ENCODE measurements at places on chromosomes 5 and 9. TPM values are rescaled to one million over a fixed set of nuclear protein-coding genes. Genes with fewer than 3 reads are reported as not detected.

The PPP3R2 gene
- total RNA-seq: not detected

The ZNF883 gene
- 3.8 TPM for total RNA-seq

The LCN9 gene
- not detected for total RNA-seq

The IL17B gene
- 0.47 TPM for total RNA-seq

The GTF3C5 gene
- 51.3 TPM for total RNA-seq

- no peaks in the 10 kb centered on the region for H3K36me3 ChIP-seq
- no peak overlapping the region for H3K27ac ChIP-seq
- DNase-seq: no peak
- peaks cover 15% of the 10 kb centered on the region for H3K4me1 ChIP-seq
- no peaks in the 10 kb centered on the region for H3K27me3 ChIP-seq
Measured at GRCh38 chr5:139709582-139710318, 61.6 kb downstream of the CXXC5 start.

GRCh38 chr5:122661496-122662180, 113.2 kb upstream of the SNX2 start:
- peaks cover 1% of the 10 kb centered on the region for H3K4me1 ChIP-seq
- DNase-seq: peak; percentile 35
- H3K4me3 ChIP-seq: no peak overlapping the region
- no peaks in the 10 kb centered on the region for H3K36me3 ChIP-seq
- H3K27ac ChIP-seq: no peak overlapping the region
- no peaks in the 10 kb centered on the region for H3K27me3 ChIP-seq

DNA sequence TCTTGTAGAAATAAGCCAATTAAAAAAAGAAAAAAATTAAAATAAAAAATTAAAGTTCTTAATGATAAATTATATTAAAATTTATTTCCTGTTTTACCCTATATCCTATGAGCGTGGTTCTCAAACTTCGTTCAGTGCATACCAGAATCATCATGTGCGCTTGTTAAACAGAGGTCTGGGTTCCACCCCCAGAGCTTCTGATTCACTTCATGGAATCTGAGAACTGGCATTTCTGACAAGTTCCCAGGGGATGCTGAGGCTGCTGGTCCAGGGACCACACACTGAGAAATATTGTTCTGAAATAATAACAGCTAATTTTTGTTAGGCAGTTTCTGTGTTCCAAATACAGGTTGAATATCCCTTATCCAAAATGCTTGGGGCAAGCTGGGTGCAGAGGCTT, 79.3 kb downstream of the TMC1 start:
- H3K27ac ChIP-seq: no peak overlapping the region
- H3K4me3 ChIP-seq: no peak overlapping the region
- H3K36me3 ChIP-seq: no peaks in the 10 kb centered on the region
- DNase-seq: no peak

DNA sequence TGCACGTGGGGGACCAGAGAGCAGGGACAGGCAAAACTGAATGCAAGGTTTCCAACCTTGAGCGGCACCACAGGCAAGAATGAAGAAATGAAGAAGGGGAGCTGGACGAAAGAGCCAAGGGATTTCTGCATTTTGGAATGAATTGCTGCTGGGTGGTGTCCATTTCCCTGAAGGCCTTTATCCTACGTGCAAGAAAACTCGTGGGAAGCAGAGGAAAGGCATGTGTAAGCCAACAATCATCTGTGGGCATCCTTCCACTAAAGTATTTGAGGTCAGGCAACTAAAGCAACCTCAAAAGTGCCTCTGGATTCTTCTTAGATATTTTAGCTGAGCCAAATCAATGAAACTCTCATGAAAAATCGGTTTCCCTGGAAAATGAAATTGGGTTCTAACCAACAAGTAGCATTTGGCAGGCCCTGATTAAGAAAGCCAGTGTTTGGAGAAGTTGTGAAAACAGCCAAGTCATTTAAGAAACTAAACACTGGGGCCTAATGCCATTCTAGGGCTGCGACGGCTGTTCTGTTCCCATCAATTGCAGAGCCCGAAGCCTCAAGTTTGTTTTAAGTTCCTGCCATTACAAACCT, 4.7 kb upstream of the TGFBI start:
- DNase-seq: no peak
- no peak overlapping the region for H3K27ac ChIP-seq
- no peaks in the 10 kb centered on the region for H3K27me3 ChIP-seq
- H3K4me3 ChIP-seq: no peak overlapping the region
- H3K36me3 ChIP-seq: no peaks in the 10 kb centered on the region

DNA sequence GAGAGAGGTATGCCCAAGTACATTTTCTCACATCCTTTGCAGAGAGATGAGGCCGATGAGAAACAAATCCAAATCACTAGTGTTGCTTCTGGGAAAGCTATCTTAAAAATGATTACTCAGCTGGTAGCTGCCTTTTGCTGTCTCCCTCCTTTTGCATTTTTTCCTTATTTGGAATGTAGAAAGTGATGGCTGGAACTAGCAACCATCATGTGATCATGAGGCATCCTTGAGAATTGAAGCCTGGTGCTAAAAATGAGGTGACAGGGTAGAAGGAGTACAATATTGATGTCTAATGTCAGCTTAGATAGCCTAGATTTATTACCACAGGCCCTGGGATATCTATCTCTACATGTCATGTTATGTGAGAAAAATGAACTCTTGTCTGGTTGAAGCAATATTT, 109.3 kb upstream of the TAF11L2 start:
- H3K4me1 ChIP-seq: no peaks in the 10 kb centered on the region
- DNase-seq: no peak
- no peak overlapping the region for H3K27ac ChIP-seq
- no peaks in the 10 kb centered on the region for H3K36me3 ChIP-seq

DNA sequence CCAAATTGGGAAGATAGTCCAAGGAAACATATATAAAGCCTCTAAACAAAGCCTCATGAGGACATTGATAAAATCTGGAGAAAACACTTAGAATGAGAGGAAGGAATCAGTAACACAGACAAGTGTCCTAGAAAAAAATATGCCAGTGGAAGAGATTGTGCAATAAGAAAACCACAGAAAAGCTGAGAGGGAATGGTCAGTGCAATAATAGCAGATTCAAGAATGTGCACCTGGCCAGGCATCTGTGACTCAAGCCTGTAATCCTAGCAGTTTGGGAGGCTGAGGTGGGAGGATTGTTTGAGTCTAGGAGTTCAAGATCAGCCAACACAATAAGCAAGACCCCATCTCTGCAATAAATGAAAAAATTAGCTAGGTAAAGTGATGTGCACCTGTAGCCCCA, 691.2 kb upstream of the CDH6 start:
- H3K4me1 ChIP-seq: no peaks in the 10 kb centered on the region
- no peak overlapping the region for H3K27ac ChIP-seq
- DNase-seq: no peak
- H3K4me3 ChIP-seq: no peak overlapping the region
- H3K27me3 ChIP-seq: no peaks in the 10 kb centered on the region
- H3K36me3 ChIP-seq: no peaks in the 10 kb centered on the region

DNA sequence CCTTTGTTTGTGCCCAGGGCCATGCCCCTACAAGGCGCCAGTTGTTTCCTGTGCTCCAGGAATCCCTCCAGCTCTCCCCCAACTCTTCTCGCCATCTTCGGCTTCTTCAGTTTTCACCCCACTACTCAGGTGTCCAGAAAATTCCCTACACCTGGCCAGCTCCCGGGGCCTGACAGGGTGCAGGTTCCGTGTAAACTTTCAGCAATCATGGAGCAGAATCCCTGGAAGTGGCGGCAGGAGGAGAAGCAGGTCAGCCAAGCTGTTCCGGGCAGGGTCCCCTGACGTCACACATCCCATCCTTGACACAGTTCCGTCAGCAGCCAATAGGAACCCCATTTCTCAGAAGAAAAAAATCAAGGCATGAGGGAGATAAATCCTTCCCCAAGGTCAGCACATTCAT, 12.2 kb upstream of the ADGRD2 start:
- no peak overlapping the region for H3K4me3 ChIP-seq
- no peaks in the 10 kb centered on the region for H3K4me1 ChIP-seq
- no peak overlapping the region for H3K27ac ChIP-seq
- no peak for DNase-seq
- no peaks in the 10 kb centered on the region for H3K27me3 ChIP-seq

- H3K36me3 ChIP-seq: no peaks in the 10 kb centered on the region
- DNase-seq: no peak
- no peak overlapping the region for H3K27ac ChIP-seq
- H3K27me3 ChIP-seq: no peaks in the 10 kb centered on the region
- peaks cover 10% of the 10 kb centered on the region for H3K4me1 ChIP-seq
- H3K4me3 ChIP-seq: no peak overlapping the region
Measured at GRCh38 chr5:142320851-142321560, 3.8 kb downstream of the SPRY4 start.

DNA sequence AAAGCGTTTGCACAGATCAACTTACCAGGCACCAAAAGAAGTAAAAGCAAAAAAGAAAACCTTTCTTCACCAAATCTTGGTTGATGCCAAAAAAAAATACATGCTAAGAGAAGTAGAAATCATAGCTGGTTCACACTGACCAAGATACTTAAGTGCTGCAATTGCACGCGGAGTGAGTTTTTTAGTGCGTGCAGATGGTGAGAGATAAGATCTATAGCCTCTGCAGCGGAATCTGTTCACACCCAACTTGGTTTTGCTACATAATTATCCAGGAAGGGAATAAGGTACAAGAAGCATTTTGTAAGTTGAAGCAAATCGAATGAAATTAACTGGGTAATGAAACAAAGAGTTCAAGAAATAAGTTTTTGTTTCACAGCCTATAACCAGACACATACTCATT, 36.4 kb upstream of the CCDC152 start:
- no peaks in the 10 kb centered on the region for H3K4me1 ChIP-seq
- H3K27me3 ChIP-seq: no peaks in the 10 kb centered on the region
- H3K27ac ChIP-seq: no peak overlapping the region
- DNase-seq: no peak

DNA sequence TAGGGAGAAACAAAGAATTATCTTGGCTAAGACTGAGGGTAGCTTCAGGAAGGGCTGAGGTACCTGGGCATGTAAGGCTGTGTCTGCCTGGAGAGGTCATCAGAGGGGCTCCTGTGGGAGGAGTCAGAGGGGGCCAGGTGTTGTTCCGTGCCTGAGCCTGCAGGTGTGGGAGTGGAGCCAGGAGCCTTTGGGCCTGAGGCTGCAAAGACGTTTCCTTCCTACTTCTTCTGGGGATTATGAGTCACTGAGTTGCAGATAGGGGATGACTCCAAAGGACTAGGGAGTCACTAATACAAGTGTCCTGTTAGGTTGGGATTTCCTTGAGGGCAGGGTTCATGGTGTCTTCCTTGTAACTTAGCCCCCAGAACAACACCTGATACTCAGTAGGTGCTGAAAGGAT, 391.1 kb downstream of the ARHGEF28 start:
- peaks cover 2% of the 10 kb centered on the region for H3K4me1 ChIP-seq
- no peaks in the 10 kb centered on the region for H3K27me3 ChIP-seq
- H3K4me3 ChIP-seq: no peak overlapping the region
- no peak for DNase-seq

GRCh38 chr9:138117101-138117750, 239.6 kb downstream of the CACNA1B start:
- no peaks in the 10 kb centered on the region for H3K36me3 ChIP-seq
- H3K27me3 ChIP-seq: no peaks in the 10 kb centered on the region
- H3K4me1 ChIP-seq: no peaks in the 10 kb centered on the region
- H3K27ac ChIP-seq: no peak overlapping the region
- H3K4me3 ChIP-seq: no peak overlapping the region
- no peak for DNase-seq

GRCh38 chr9:15211815-15212495, 95.1 kb downstream of the TTC39B start:
- no peak overlapping the region for H3K4me3 ChIP-seq
- DNase-seq: no peak
- H3K27me3 ChIP-seq: no peaks in the 10 kb centered on the region
- H3K4me1 ChIP-seq: no peaks in the 10 kb centered on the region

DNA sequence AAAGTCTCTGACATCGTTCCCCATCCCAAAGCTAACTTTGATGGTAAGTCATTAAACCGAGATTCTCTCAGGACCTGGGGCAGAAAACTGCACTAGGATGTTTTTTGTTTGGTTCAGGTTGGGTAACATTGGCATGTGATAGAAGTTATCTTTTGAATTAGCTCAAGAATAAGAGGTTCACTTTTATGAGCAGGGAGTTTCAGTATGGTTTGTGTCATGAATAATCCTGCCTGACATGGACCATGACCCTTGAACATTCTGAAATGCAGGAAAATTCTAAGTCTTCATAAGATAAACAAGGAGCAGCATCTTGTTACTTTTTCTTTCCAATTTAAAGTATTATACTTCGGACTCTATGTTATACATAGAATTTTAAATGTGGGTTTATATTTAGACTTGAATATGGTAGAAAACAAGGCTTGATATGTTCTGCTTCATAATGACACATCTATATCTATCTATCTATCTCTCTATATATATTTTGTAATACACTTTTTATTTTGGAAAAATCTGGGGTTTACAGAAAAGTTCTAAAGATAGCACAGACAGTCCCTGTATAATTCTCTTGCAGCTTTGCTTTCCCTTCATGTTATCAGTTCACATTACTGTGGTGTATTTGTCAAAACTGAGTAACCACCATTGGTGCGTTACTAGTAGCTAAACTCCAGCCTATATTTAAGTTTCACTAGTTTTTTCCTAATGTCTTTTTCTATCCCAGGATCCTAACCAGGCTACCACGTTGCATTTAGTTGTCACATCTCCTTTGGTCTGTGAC, 102.7 kb upstream of the TAF11L2 start:
- peak overlapping the region; percentile 14 for H3K27ac ChIP-seq
- H3K4me3 ChIP-seq: no peak overlapping the region
- DNase-seq: no peak
- H3K4me1 ChIP-seq: peaks cover 7% of the 10 kb centered on the region
- no peaks in the 10 kb centered on the region for H3K36me3 ChIP-seq
- no peaks in the 10 kb centered on the region for H3K27me3 ChIP-seq

DNA sequence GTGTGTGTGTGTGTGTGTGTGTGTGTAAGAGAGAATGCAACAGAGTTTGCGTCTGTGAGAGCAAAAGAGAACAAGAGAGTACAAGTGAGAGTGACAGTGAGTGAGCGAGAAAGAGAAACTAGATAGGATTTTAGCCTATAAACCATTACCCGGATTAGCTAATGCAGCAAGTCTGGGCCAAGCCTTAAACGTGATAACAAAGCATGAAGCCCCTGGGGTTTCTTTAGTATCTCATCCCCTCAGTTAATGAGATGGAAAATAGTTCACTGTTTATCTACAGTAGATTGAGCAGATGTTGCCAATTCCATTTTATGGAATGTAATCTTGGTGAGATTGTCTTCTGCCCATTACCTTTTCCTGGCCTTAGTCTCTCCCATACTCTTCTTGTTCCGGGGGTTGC, 114.5 kb downstream of the MAT2B start:
- no peak for DNase-seq
- no peak overlapping the region for H3K4me3 ChIP-seq
- no peaks in the 10 kb centered on the region for H3K36me3 ChIP-seq
- H3K27ac ChIP-seq: no peak overlapping the region
- H3K27me3 ChIP-seq: no peaks in the 10 kb centered on the region
- no peaks in the 10 kb centered on the region for H3K4me1 ChIP-seq

DNA sequence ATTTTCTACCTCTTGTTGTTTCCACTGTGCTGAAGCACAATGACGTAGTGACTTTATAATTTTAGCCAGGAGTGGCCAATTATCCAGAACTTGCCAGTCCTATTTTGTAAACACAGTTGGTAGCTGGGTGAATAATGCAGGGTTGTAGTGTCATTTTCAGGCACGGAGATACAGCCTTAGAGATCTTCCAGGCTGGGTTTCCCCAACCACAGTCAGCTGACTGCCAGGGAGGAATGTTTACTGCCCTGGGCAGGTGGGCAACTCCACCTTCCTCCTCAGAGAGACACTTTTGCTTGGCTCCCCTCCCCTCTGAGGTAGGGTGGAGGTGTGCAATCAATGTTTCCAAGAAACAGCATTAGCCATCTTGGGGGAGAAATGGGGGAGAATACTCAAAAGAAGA, 228.1 kb upstream of the NR4A3 start:
- no peak for DNase-seq
- no peak overlapping the region for H3K27ac ChIP-seq
- no peaks in the 10 kb centered on the region for H3K27me3 ChIP-seq
- H3K36me3 ChIP-seq: no peaks in the 10 kb centered on the region
- H3K4me3 ChIP-seq: no peak overlapping the region

Measured in ovary (tissue), 10 donors.